Nephron progenitor cell (in vitro differentiated cells): ENCODE measurements at places on chromosomes 16 and 17.

GRCh38 chr17:9924735-9925191, 19.7 kb upstream of the RCVRN start:
- DNase-seq, result peak; percentile 45

- DNase-seq, result no peak
These were observed 47.2 kb upstream of the RASL10B start for GRCh38 chr17:35684055-35684802.

DNA sequence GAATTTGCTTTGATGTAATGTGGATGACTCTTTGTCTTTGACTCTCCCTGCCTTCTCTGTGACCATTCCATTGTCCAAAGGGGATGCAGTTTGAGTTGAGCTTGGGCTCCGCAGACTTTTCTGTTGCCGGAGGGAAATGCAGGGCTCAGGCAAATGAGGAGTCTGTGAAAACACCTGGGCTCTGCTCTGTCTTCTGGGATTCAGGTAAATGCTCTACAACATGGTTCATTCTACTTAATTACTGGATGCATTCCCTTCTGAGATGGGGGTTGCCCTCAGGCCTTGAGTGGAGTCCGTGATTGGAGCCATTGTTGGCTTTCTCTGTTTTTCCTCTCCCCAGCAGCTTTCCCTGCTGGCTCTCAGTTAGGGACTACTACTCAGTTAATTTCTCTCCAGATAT, 26.4 kb upstream of the SPNS2 start:
- no peak for DNase-seq

DNA sequence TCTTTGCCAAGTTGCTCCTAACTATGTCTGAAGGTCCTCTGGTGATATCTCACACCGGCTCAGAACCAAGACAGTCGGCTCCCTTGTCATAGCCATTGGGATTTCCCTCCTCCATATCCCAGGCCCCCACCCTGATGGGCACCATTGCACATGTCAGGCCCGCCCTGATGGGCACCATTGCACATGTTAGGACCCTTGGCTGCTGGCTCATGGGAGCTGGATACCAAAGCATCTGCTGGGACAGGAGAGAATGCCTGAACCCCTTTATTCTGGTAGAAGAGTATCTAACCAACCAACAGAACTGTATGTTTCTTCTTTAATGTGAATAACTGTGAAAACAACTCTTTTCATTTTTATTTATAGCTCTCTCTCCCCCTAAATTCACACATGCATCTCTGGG, 454.5 kb upstream of the HSBP1 start:
- no peak for DNase-seq

DNA sequence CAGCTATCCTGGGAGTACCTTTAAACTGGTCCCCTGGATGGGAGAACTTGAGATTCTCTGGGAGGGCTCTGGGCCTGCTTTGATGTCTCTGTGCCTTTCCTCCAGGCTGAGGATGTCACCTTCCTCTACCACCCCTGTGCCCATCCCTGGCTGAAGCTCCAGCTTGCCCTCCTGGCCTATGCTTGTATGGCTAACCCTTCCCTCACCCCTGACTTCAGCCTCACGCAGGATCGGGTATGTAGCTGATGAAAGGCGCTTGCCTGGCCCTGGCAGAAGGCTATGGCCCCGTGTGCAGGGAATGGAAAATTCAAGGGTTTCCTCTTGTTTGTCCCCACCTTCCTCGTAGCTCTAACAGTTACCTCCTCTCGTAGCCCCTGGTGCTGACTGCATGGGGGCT, 3.0 kb downstream of the TP53I13 start:
- DNase-seq, result no peak

- DNase-seq, result no peak
These were observed 82.2 kb downstream of the PLXDC1 start for GRCh38 chr17:39069114-39069756.

- no peak for DNase-seq
These were observed 6.8 kb downstream of the ZNF267 start for GRCh38 chr16:31880322-31880979.

DNA sequence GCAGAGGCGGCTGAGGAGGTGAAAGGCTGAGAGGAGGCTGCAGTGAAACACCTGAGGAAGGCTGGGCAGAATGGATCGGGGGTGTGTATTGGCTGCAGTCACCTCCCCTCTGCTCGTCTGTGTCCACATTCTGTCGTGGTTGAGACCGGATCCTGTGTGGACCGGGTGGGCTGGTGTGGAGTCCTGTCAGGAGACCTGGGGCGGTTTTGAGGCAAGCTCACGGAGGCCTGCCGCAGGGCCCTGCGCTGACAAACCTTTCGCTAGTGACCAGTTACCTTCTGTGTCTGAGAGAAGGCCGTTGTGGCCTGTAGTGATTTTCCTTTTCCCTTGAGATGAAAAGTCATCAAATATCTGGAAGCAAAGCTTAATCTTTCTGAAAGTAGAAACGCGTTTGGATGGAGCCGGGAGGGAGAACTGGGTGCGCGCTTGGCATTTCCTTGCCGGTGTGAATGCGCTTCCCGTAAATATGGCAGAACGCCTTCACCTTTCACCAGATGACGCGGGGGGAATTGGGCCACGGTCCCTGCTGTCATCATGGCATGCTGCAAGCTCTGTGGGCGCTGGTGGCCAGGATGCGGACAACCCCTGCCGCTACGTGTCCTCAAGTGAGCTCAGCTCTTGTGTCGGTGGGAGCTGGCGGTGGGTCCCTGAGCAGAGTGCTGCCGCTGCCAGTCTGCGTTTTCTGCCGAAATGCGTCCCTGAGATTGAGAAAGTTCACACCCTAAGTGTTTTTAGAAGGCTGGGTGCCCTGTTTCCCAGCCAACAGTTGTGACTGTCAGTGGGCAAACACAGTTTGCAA, 6.3 kb downstream of the BANP start:
- DNase-seq, result no peak

DNA sequence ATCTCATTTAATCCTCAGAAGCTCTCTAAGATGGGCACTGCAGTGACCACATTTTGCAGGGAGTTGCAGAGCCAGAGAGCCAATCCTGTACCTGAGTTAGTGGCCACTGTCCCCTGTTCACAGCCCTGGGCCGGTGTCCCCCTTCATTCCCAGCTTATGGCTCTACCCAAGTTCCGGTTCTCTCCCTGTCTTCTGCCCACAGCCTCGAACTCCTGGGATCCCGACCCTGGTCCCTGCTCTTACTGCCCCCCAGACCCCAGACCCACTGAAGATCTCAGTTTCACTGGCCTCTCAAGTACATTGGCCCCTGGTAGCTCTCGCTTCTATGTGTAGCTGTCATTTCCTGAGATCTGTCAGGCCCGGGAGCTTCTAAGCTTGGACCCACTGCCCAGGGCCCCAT, 12.2 kb downstream of the ASGR2 start:
- no peak for DNase-seq

DNA sequence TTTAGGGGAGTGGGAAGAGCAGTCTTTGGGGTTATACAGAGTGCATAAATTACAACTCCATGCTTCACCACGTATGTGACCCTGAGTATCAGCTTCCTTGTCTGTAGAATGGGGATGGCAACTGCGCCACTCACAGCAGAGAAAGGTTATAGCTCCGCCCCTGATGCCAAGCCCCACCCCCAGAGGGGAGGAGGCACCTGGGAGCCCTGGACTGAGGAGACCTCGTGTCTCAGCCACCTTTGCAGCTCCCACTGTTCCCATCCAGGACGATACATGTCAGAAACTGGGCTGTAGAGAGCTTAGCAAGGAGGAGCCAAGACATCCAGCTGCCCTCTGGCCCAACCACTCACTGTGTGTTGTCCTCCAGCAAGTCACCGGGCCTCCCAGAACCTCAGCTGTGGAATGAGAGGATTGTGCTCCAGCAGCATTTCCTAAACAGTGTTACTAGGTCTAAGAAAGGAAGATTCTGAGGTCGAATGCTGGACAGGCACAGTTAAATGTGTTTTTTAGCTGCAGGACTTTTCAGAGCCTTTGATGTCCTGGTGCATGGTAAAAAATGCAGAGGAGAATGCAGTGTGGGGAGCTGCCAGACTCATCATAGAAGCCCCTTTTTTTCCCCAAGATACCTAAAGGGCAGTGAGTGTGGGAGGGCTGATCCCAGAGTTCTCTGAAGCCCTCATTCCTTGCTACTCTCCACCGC, 49.4 kb downstream of the BEAN1 start:
- DNase-seq, result peak; percentile 38

GRCh38 chr17:76681222-76682137, 29.3 kb downstream of the MXRA7 start:
- peak; percentile 83 for DNase-seq

GRCh38 chr16:21242756-21243155, 9.3 kb downstream of the ANKS4B start:
- no peak for DNase-seq

DNA sequence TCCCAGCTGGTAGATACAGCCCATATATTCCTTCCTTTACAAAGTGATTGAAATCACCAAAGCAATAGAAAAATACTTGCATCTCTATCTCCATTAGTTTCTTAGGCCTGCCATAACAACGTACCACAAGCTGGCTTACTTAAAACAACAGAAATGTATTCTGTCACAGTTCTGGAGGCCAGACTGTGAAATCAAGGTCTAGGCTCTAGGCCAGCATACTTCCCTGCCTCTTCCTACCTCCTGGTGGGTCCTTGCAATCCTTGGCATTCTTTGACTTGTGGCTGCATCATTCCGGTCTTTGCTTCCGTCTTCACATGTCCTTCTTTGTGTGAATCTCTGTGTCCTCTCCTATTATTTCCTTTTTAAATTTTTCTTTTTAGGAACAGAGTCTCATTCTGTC, 62.5 kb downstream of the ERCC4 start:
- DNase-seq, result no peak

- no peak for DNase-seq
These were observed 6.0 kb downstream of the DDX19B start for GRCh38 chr16:70304892-70305448.

DNA sequence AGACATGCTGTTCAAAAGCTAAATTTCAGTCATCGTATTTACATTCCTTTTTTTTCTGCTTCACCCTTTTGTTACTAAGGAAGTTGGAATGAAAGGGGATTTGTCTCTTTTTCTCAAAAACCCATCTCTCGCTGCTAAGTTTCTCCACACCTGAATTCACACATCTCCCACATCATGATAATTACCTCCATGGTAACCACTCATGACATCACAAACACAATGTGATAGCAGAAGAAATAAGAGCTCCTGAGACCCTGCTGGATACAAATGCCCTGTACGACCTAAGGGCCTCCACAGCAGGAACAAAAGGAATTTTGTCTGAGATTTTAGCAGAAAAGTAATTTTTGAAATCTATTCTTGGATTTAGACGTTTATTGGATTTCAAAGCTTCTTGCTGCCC, 82.6 kb upstream of the GNAO1 start:
- no peak for DNase-seq

- DNase-seq, result no peak
These were observed 137.9 kb downstream of the AXIN2 start for GRCh38 chr17:65423346-65424140.

DNA sequence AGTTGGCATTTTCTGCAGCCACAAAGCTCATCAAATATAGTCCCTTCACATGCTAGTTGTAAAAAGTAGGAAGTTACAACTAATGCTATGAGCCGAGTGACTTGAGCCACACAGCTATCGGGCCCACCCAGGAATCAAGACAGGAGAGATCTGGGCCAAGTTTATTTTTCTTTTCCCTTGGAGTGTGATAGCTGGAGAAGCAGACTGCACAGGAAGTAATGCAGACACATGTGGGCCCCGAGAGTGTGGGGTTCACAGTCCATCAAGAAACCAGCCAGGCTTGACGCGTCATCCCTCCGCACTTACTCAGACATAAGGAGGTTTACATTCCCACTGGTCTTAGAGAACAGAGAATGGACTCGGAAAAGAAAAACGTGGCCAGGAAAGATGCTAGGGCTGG, 403.1 kb upstream of the CDH11 start:
- peak; percentile 47 for DNase-seq

- DNase-seq, result no peak
These were observed 24.3 kb downstream of the ITGB3 start for GRCh38 chr17:47277921-47278320.

DNA sequence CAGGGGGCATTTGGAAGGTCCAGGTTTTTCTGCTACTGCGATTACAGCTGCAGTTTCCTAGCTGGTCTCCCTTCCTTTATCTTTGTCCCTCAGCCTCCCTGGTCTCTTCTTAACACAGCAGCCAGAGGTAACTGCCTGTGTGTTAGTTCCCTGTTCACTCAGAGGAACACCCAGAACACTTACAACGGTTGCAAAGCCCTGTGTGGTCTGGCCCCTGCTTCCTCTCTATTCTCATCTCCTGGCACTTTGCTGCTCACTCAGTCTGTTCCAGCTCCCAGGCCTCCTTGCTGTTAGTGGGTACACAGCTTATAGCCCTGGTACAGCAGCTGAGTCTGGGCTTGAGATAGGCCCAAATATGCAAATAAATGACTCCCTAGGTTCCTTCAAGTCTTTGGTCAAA, 16.4 kb downstream of the NTN1 start:
- no peak for DNase-seq

GRCh38 chr16:77885571-77886295, 97.4 kb downstream of the VAT1L start:
- DNase-seq, result no peak

DNA sequence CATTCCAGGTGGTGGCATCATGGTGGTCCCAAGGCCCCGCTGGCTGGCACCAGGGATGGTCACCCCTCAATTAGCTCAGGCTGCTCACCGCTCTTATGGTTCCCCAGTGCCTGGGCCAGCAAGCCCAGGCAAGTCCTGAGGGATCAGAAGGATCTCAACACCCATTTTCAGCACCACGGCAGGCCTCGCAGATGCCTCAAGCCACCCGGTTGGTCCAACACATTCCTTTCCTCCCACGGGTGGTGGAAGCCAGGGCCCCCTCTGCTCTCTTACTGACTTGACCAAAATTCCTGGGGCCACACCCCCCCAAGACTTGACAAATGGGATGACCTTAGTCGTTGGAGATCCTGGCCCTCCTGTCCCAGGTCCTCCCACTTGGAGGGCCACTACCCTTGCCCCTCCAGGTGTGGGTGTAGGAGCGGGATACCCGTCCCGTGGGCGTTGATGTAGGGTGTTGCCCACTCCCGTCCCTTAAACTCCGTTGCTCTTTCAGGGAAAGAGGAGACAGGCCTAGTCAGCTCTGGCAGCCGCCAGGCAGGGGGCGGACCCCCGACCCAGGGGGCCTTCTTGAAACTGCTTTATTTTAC, 5.9 kb downstream of the ZNF205 start:
- no peak for DNase-seq

GRCh38 chr16:8946544-8946943, 17.2 kb downstream of the USP7 start:
- DNase-seq, result no peak

- no peak for DNase-seq
These were observed 108.5 kb downstream of the CNTNAP4 start for GRCh38 chr16:76385601-76386230.

GRCh38 chr17:64025732-64026294, 5.4 kb upstream of the ICAM2 start:
- peak; percentile 82 for DNase-seq

DNA sequence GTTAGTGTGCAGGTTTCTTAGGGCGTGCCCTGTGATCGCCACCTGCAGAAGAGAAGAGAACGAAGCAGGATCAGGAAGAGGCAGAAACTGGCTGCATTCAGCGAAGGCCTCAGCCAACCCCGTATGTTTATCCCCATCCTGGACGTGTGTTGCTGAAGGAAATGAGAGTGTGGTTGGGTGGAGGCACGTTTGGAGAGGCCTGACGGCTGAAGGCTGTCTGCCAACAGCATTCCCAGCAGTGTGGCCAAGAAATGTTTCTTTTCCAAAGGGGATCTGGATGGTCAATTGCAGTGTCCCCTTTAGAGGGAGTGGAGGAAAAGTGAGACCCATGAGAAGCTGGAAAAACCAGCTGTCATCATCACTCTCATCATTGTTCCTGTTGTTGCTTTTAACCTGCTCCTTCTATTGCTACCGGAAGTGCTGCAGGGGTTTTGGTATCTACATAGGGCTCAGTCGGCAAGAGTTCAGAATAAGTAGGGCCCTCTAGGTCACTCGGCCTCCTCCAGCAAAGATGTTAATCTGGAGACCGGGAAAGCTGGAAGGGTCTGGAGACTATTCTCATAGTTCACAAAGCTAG, 46.5 kb upstream of the SLC47A1 start:
- no peak for DNase-seq
